ENCODE measurements at places on chromosomes 3 and 15. TPM values are rescaled to one million over a fixed set of nuclear protein-coding genes. Genes with fewer than 3 reads are reported as not detected.
A peak's percentile ranks its signal among the peaks of the same experiment; 100 is the strongest.

The MYL3 gene
- total RNA-seq = not detected

The XCR1 gene
- total RNA-seq = not detected

The SI gene
- total RNA-seq = not detected

The COX5A gene
- total RNA-seq = 24.7 TPM

The CCDC39 gene
- total RNA-seq = not detected

DNA sequence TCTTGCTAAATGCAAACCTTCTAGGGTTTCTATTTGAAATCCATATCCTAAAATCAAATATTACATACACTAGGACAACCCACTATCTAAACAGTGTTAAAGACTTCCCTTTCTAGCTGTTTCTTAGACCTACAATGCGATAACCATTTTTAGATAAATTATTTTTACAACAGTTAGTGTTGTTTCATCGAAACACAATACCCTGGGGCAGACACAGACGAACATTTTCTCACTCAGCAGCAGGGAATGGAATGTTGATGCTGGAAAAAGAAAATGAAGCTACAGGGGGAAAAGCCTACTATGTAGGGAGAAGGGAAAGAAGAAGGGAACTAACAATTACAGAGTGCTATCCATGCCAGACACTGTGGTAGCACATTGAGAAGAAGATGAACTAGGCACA is 6.0 kb upstream of the HERC1 start:
- H3K4me3 ChIP-seq = no peak overlapping the region
- no peak overlapping the region for H3K27ac ChIP-seq
- no peak for DNase-seq
- no peaks in the 10 kb centered on the region for H3K36me3 ChIP-seq
- H3K27me3 ChIP-seq = peaks cover 2% of the 10 kb centered on the region
- H3K4me1 ChIP-seq = no peaks in the 10 kb centered on the region

DNA sequence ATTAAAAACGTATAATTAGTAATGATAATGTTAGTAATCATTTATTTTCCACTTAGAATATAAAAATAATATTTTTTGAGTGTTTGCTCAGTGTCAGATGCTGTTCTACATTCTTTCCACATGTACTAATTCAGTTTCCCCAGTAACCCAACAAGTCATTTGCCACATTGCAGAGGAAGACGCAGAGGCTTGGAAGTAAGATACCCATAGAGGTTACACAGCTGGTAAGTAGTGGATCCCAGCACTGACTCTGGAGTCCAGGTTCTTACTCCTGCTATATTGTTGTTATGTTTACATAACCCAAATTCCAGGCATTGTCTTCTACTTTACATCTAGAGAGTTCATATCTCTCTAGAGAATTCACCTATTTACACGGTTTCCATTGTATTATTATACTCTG is 48.2 kb upstream of the MYO5C start:
- H3K4me3 ChIP-seq = no peak overlapping the region
- no peak overlapping the region for H3K27ac ChIP-seq

DNA sequence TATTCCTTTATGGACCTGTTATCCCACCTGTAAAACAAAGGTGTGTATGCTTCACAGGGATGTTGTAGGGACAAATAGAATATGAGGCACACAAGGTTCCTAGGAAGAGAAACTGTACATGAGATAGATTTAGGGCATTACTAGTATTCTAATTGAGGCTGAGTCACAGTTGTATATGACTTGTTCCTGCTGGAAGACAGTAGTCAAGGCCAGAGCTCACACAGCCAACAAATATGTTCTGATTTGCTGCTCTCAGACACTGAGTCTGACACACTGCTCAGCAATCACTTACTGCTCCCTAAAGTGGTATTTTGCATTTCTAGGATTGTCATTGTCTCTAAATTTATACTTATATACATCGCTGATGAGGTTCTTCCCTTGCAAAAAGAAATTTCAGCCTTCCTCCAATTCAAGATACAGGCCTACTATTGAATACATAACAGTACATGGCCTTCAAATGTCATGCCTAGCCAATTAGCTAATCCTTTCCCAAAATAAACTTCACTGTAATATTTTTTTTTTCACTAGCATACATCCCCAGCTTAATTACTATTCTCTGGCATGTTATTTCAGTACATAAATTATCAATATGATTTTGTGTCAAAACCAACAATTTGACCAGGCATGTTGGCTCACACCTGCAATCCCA is 69.8 kb downstream of the TIGIT start:
- no peaks in the 10 kb centered on the region for H3K36me3 ChIP-seq
- H3K27ac ChIP-seq = no peak overlapping the region

GRCh38 chr3:190780524-190780923 is 82.0 kb downstream of the GMNC start:
- no peak overlapping the region for H3K27ac ChIP-seq
- no peaks in the 10 kb centered on the region for H3K4me1 ChIP-seq
- DNase-seq = peak; percentile 0
- H3K36me3 ChIP-seq = no peaks in the 10 kb centered on the region
- no peaks in the 10 kb centered on the region for H3K27me3 ChIP-seq
